CD8-positive, alpha-beta memory T cell (primary cell): ENCODE measurements at places on chromosomes 6 and 20.

- no peak for DNase-seq
Observed at GRCh38 chr20:31747640-31748039, 8.6 kb downstream of the TPX2 start.

DNA sequence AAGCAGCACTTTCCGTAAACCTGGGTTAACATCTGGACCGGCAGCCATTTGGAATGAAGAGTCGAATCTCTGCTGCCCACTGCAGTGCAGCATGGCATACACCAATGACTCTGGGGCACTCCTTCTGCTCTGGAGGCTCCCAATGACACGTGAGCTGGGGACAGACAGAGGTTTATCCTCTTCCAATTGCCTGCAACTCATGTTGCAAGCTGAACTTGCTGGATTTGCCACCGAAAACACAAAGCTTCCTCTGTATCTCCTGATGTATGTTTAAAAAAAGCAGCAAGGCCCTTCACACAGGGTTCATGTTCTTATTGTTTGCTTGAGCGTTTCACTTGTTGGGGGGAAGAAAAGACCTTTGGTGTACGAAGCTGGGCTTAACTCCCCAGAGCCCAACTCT is 10.8 kb downstream of the NCOA5 start:
- no peak for DNase-seq

DNA sequence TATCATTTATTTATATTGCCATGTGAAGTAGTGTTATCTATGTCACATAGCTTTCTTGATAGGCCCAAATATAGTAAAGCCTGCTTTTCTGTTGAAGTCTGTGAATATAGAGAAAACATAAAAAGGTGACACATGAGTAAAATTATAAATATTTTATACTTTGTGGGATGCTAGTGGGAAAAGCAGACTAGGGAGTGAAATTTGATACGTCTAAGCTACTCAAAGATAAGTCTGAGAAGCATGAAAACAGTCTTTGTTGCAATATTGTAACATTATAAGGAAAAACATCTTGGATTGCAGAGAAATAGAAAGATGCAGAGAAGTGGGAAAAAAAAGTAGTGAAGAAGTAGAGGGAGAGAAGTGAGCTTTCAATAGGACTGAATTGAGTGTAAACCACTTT is 75.4 kb downstream of the ZNF292 start:
- no peak for DNase-seq

DNA sequence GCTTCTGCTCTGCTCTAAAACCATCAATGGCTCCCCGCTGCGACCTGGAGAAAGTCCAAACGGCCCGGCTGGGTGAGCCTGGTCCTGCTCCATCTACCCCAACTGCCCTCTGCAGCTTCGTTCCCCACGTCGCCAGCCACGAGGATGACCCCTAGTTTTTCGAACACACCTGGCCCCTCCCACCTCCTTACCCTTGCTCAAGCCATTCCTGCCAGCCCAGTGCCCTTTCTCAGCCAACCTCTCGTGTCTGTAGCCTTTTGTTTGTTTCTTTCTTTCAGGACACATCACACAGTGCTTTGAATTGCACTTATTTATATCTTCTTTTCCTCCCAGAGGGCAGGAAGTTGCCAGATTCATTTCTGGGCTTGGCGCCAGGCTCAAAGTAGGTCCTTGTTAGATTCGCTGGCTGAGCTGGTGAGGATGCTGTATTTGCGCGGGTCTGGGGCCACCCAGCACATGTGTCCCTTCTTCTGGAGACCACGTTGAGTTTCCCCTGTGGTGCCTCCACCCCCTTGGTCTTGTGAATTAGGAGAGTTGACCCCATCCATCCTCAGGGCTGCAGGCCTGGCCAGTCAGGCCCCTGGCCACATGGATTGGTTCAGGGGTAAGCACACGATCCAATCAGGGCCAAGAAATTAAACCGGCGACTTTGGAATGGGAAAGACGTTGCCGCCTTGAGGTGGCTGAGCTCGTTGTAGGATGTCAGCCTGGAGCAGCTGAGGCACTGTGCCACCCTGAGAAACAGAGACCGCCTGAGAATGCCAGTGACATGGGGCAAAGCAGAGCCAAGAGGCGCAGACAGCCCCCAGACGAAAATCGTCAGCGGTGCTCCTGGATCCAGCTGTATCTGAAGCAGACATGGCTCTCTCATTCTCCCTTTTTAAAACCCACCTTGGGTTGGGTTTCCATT is 156.0 kb downstream of the CEBPB start:
- no peak for DNase-seq

- peak; percentile 50 for DNase-seq
Observed at GRCh38 chr6:119110601-119111548, 32.4 kb upstream of the FAM184A start.

DNA sequence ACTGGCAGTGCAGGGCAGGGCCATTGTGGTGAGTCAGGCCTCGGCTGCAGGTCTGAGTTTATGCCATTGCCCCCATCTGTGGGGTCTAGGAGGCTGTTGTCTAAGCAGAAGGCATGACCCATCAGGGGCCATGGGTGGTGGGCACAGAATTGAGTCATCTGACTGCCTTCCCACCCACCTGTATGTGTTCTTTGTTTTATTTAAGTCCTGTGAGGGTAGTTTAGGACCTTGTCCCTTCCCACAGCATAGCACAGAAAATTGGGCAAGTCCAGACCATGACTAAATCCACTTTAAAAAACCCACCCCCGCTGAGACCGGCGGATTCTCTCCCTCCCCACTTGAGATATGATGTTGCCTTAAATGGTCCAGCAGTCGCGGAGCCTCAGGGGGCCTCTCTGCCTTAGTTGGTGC is 40.3 kb downstream of the ERMARD start:
- no peak for DNase-seq

GRCh38 chr6:134878136-134878535 is 71.8 kb downstream of the ALDH8A1 start:
- no peak for DNase-seq

- DNase-seq: no peak
Observed at GRCh38 chr6:37103169-37104039, 66.5 kb upstream of the PIM1 start.

DNA sequence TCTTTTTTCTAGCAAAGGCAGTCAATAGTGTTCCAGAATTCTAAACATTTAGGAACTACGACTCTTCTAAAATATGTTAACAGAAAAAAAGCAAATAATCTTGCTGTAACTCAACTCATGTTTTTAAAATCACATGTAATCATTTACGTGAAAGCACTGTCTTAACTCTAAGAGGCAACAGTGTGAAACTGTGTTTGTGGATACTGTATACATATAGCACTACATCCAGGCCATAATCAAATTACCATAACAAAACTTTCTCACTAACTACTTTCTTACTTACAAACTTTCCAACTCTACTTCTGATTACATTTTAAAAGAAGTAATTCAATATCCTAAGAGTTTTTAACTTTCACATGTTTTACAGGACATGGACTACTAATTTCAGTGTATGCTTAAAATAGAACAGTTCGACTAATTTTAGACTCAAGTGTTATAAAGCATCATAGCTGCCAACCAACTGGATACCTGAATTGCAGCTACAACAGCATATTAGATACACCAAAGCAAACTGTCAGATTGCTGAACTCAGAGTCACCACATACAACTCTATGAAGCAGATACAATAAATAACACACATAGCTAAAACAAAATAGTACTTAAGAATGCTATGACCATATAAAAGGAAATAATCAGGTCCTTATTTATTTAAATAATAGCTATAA is 121.6 kb upstream of the BEND6 start:
- DNase-seq: no peak
